ENCODE measurements at places on chromosomes 2 and 18.

- no peak for DNase-seq
Measured at GRCh38 chr18:32851936-32852335, 79.1 kb upstream of the KLHL14 start.

DNA sequence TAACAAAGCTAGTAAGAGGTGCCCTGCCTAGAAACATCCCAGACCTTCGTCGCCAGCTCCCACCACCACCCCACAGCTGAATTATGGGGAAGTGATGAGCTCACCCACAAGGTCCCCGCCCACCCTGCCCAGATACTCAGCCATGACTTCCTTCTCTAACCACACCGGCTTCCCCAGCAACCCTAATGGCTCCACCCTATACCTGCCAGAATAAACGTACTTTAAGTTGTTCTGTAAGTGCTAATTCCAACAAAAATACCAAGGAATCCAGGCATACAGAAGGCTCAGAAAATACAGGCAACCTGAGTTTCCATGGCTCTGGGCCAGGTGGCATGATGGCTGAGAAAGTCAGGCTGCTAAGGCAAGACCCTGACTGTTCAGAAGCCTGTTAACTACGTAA, 39.1 kb downstream of the TMEM163 start:
- DNase-seq, result peak; percentile 48

GRCh38 chr18:66895631-66896030, 291.7 kb upstream of the CDH19 start:
- no peak for DNase-seq

GRCh38 chr2:237923481-237924163, 43.2 kb upstream of the UBE2F start:
- peak; percentile 84 for DNase-seq

GRCh38 chr2:109386004-109386695, 227.6 kb downstream of the SEPTIN10 start:
- no peak for DNase-seq

DNA sequence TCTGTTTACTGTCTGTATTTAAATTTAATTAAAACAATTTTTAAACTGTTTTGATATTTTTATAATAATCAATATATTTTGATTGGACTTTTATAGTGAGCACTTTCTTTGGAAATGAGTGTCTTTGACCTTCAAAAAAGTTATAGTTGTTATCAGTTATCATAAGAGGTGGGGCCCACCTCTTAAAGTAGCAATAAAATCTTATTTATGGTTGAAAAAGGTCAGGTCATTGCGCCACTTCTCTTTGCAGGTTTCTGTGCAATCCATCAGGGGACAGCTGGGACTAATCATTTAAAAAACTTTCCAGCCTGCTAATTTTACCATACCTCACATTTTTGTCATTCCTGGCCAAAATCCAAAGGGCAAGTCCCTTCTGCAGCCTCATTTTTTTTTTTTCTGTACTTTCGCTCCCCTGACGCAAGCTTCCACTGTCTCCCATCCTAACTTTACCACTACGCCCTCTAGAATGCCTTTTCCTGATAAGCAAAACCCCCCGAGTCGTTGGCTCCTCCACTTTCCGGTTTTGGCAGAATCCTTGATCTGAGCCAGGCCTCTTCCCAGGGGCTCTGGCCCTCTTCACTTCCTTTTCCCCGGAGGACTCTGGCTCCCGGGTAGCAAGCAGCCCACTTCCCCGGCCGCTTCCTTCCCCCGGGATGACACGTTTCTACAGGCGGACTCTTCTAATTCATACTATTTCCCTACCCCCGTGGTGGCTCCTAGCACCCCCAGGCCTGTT, 1.1 kb upstream of the SEH1L start:
- no peak for DNase-seq

- DNase-seq, result peak; percentile 31
Measured at GRCh38 chr18:79411614-79412526, 16.1 kb downstream of the NFATC1 start.

GRCh38 chr2:237221443-237221842, 135.8 kb downstream of the COPS8 start:
- no peak for DNase-seq

DNA sequence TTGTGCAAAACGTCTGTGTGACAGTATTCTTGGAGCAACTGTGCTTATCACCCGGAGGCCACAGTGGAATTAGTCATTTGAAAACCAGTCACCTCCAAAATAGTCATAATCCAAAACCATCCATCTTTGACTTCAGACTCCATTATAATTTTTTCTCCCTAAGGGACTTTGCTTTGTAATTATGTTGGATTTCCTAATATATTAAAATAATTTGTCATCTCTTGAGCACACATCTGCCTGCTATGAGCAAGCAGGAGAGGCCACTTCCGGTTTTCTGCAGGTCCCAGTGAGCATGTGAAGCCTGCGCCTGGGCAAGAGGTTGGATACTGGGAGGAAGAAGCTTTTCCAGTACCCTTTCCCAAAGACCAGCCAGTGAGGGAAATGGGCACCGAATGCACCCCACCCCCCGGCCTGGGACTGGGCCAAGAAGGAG, 57.7 kb downstream of the ODC1 start:
- no peak for DNase-seq

GRCh38 chr2:113755835-113756354, 547 bp downstream of the SLC35F5 start:
- no peak for DNase-seq

All from activated T-cell treated with anti-CD3 and anti-CD28 coated beads, Interleukin-2, amount 50 U/mL, for 1 hour (primary cell).